ENCODE measurements at places on chromosomes 7 and 10.

- no peak for DNase-seq
Measured at GRCh38 chr10:6200734-6201515, 1.8 kb upstream of the PFKFB3 start.

GRCh38 chr10:33190406-33190805 is 144.1 kb downstream of the NRP1 start:
- no peak for DNase-seq

DNA sequence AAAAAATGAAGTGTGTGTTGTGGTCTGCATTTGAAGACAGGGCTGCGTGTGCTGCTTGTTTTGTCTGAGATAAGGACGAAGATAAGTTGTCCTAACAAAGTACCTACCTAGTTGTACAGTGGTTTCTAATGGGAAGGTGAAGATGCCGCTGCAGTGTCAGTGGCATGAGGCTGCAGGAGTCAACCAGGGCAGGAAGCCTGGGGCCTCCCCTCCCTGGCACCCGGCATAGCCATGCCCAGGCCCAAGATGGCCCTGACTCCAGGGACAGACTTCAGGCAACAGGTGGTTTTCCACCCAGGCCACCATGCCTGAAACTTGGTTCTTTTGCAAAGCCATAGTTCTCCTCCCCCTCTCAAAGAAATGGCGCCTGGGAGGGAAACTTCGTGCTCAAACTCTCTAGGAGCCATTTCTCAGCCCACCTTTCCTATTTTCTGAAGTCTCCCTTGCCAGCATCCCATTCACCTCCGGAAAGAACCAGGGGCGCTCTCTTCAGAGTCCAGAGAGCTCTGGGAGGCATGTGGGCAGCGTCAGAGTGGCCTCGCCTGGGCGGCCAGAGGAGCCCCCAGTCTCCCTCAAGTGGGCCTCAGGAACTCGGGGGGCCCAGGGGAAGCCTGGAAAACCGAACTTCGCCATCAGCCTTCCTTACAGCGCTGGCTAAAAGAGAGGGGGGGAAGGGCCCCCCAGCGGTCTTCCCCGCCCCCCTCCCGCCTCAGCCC is 2.1 kb upstream of the KAT6B start:
- DNase-seq, result no peak

- DNase-seq, result no peak
Measured at GRCh38 chr10:100182281-100182680, 3.5 kb downstream of the ERLIN1 start.

- no peak for DNase-seq
Measured at GRCh38 chr10:99615426-99615825, 4.8 kb downstream of the SLC25A28 start.

GRCh38 chr7:121372376-121373010 is 23.6 kb downstream of the FAM3C start:
- DNase-seq, result no peak

DNA sequence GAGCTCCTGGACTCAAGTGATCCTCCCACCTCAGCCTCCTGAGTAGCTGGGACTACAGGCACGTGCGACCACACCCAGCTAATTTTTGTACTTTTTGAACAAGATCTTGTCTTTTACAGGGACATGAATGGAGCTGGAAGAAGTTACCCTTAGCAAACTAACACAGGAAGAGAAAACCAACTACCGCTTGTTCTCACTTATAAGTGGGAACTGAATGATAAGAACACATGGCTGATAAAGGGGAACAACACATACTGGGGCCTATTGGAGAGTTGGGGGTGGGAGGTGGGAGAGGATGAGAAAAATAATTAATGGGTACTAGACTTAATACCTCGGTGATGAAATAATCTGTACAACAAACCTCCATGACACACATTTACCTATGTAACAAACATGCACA is 70.9 kb upstream of the INHBA start:
- DNase-seq, result no peak

- no peak for DNase-seq
Measured at GRCh38 chr10:52488606-52489485, 174.8 kb downstream of the DKK1 start.

DNA sequence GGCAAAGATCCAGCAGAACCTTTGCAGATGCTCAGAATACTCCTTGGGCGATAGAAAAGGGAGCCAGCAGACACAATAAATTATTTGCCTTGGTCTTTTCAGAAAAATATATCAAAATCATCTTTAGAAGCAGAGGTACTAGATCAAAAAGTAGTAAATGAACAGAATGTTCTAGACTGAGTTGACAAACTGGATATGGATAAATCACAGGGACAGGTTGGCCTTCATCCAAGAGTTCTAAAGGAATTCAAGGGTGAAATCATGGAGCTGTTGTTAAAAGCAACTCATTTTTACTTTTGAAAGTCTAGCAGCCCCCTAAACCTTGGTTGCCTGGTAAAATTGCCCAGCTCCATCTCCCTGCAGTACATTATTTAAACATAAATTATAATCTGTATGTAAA is 99.1 kb downstream of the PLCE1 start:
- no peak for DNase-seq

- DNase-seq, result no peak
Measured at GRCh38 chr10:120883071-120883470, 31.9 kb downstream of the WDR11 start.

DNA sequence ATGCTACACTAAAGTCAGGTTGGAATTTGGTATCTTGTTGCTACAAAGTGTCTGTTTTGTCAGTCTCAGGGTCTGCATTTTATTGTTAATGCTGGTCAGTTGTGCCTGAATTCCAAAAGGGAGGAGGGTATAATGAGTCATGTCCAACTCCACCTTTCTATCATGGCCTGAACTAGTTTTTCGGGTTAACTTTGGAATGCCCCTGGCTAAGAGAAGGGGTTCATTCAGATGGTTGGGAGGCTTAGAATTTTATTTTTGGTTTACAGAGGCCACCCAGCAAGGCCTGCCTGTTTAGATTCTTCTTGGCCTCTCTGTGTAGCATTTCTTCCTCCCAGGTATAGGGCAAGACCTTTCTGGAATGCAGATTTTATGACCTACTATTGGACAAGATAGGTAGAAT is 93.2 kb downstream of the SKIDA1 start:
- DNase-seq, result no peak

- DNase-seq, result no peak
Measured at GRCh38 chr10:79604294-79604693, 6.4 kb upstream of the SFTPA1 start.

GRCh38 chr7:87156709-87157108 is 4.5 kb downstream of the DMTF1 start:
- no peak for DNase-seq
